ENCODE measurements at places on chromosomes 7 and 10.

- DNase-seq = no peak
Measured at GRCh38 chr7:38542156-38542555, 89.0 kb downstream of the AMPH start.

DNA sequence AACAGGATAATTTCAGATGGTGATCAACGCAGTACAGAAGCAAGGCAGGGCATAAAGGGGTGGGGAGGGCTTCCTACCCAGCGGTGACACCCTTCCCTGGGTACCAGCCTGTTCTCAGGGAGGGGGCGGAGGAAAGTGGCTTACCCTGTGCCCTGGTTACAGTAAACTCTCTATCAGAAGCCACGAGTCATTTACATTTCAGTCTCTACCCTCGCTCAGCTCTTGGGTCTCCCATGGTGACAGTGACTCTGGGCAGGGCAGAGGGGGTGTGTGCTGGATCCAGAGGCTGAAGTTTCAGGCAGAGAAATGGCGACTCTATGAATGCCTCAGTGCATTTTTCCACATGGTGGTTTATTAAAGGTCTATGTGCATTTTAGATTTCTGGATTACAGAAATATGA, 107.0 kb downstream of the ADARB2 start:
- DNase-seq = peak; percentile 29

DNA sequence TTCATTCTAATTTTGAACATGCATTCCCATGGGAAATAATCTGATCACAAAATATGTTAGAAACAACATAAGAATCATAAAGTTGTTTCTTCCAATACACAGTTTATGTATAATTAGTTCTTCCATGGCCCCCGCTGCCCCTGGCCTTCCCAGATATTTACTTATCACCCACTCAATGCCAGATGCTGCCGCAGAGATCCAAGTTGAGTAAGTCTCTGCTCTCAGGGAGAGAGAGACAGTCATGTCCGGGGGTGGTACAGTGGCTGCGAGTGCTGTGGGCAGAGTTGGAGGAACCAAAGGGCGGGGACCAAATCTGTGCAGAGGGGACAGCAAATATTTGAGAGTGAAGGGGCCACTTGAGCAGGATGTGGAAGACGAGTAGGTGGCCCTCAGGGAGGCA, 37.1 kb downstream of the COL26A1 start:
- DNase-seq = no peak

DNA sequence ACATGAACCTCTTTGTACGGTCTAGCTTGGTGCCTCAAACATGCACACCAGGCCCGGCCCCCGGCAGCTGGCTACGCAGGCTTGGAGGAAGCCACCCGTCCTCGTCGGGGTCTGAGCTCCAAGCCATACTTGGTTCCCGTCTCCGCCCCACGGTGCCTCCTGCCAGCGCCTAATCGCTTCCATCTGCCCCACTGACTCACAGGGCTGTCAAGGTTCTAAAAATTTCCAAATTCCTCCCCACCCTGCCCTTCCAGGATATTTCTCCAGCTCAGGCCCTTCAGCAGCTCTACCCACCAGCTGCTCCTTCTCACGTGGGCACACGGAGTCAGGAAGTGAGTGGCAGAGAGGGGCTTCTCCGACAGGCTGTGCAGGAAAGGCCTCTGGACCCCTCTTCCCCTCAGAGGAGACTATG, 38.8 kb downstream of the TMEM270 start:
- no peak for DNase-seq

DNA sequence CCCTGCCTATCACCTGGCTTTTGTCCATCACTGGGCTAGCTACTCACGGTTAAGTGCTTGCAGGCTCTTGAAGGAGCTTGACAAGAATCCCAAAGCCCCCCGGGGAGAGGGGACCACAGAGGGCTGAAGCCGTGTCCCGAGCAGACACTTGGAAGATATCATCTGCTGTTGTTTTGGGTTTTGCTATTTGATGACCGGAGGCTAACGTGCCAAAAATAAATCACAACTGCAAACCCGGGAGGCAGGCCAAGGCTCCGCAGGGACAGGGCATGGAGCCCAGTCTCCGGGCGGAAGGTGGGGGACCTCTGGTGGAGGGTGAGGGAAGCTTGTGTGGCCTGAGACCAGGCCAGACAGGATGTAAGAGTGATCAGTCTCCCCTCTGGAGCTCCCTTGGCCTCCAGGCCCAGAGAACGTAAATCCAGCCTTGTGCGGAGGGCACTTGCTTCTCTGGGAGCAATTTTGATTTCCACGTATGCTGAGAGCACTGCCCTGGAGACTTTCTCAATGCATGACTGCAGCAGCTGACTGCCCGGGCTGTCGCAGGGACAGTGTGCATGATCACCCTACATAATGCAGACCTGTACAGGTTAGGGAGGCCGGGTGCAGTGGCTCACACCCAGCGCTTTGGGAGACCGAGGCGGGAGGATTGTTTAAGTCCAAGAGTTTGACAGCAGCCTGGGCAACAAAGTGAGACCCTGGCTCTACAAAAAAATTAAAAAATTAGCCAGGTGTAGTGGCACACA, at the start of gene PHKG1:
TSS of gene PHKG1 (minus strand) at position 164 of the 743 bp plus-strand sequence. CDS start 4,011 bp downstream, outside the sequence.
- no peak for DNase-seq

DNA sequence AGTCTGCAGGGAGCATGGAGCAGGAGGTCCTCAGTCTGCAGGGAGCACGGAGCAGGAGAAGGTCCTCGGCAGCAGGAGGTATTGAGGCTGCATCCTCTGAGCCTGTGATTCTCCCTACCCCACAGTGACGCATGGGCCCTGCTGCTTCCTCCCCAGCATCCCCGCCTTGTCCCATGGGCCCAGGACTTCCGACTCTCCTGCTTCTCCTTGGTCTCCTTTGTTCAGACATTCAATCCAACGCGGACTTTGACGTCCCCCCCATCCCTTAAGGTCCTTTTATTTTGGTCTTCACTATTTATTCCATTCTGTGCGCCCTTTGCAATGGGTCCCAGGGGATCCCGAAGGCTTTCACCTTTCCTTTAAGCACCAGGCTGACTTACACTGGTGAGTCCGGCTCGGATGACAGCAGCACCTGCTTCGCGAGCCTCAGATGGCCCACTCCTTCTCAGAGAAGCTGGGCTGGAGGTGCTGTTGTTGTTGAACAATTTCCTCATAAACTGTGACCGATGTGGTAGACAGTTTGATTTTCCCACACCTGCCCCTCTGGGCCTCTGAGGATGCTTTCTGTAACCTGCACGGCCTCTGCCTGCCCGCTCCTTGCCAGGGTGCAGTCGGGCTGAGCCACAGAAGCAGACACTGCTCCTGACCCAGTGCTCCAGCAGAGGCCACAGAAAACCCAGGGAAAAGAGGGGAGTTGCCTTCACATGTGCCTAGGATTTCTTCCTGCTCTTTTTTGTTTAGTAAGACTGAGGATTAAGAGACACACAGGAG, 407.2 kb upstream of the SHH start:
- peak; percentile 34 for DNase-seq
